ENCODE measurements at places on chromosomes 4 and X.

DNA sequence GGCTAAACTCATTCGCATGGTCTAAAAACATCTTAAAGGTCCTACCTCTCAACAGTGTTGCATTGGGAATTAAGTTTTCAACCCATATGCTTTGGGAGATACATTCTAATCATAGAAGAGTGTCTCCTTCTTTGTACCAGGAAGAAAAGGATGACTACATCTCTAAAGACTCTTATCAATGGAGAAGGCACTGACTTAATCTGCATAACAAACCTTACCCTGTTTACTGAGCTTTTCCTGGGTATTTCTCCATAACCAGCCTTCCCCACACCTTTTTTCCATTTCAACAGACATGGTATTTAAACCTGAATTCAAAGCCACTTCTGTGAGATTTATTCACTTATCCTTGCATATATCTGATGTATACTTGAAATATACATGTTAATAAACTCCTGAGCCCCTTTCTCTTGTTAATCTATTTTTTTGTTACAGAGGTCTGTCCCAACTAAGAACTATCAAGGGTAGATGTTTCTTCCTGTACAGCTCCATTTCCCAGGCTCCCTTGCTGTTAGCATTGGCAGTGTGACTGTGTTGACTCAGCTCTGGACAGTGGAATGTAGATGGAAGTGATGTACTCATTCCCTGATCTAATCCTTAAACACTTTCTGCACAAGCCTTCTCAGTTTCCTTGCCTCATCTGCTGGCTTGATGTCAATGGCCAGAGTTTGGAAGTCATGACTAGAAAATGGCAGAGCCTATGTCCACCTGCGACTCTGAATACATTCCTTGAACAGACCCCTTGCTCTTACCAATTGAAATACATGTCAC, 148.9 kb upstream of the CPEB2 start:
- DNase-seq: no peak

DNA sequence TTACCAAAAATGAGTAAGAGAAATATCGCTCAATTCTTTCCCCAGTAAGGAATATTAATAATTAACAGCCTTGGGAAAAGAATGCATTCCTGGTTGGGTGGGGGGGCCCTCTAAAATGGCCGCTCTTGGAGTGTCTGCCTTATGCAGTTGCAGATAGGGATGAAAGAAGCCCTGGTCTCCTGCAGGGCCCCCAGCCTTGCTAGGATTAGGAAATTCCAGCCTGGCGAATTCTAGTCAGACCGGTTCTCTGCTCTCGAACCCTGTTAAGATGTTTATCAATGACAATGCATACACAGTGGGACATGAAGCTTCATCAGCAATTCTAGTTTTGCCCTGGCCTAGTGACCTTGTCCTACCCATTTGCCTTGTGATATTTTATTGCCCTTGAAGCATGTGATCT, 1047.7 kb upstream of the GRID2 start:
- no peak for DNase-seq

- DNase-seq: no peak
Measured at GRCh38 chr4:53537606-53538005, 53.7 kb downstream of the LNX1 start.

DNA sequence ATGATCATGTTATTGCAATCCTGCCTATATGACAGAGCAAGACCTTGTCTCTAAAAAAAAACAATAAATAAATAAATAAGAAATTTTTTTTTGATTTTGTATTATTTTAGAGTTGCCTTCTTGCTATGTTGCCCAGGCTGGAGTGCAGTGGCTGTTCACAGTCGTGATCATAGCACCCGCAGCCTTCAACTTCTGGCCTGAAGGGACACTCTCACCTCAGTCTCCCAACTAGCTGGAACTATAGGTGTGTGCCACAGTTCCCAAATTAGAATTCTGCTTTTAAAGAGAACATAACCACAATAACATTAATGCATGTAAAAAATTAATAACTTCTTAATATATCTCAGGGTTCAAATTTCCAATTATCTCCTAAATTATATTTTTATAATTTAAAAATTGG, 7.8 kb downstream of the YIPF6 start:
- no peak for DNase-seq

- no peak for DNase-seq
Measured at GRCh38 chrX:48933757-48934156, 14.9 kb upstream of the PIM2 start.

DNA sequence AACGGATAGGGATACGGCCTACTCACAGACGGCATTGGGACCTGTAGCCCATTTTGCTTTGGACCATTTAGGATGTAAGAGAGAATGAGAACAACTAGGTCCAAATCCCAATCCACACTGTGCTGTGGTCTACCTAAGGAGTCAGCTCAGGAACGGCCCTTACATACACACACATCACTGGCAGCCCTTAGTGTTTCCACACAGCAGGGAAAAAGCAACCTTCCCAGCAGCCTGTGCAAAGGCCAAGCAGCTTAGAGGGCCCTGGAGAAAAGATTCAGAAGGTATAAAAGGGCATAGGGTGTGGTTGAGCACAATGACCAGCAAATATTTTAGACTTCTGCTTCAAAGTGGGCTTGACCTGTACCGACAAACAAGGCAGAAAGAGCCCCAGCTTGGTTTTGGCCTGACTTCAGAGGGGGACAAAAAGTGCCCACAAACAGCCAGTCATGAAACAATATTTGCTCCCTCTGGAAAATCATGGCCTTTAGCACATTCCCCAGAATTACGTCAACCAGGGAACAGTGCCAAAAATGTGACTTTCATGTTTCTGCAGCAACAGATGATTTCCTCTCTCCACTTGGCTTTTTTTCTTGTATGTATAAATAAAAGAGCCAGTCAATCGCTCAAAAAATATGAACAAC, 359.5 kb upstream of the FGF16 start:
- DNase-seq: no peak

DNA sequence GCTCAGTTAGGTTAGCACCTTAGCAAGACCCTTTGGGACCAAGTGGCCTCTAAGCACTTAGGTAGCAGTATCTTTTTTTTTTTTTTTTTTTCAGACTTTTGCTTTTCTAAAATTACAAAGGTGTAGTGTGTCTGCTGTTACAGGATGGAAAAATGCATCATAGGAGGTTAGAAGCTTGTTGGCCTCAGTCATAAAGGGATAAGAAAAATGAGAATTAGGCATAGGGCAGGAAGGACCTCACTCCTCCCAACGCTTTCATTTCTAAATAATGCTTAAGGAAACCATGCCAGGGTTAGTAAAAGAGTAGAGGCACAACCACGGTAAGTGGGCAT, 148.4 kb upstream of the PLAC1 start:
- no peak for DNase-seq

- DNase-seq: no peak
Measured at GRCh38 chrX:132831336-132831973, 127.0 kb downstream of the HS6ST2 start.

GRCh38 chr4:169810325-169811323, 52.9 kb upstream of the HPF1 start:
- DNase-seq: peak; percentile 47

- DNase-seq: no peak
Measured at GRCh38 chr4:7557456-7557855, 122.7 kb upstream of the PSAPL1 start.

GRCh38 chrX:11138498-11139390, 27.6 kb downstream of the HCCS start:
- DNase-seq: no peak

DNA sequence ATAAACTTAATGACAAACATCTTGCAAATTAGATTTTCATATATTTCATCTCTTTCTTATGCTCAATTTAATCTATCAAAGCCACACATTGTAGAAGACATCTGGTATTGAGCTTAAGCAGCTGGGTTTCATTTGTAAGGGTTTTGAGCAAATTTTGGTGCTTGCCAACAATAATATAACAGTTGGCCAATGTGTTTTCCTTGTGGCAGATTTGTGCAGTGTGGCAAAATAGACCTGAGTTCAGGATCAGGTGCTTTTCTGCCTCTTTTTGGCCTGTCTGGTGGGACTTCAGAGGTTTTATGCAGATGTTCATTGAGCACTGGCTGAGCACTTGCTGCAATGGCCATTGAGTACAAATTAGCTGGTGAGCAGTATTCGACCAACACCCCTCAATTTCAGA, 301.9 kb downstream of the BMPR1B start:
- no peak for DNase-seq

GRCh38 chr4:86967073-86967472, 32.3 kb downstream of the AFF1 start:
- no peak for DNase-seq

DNA sequence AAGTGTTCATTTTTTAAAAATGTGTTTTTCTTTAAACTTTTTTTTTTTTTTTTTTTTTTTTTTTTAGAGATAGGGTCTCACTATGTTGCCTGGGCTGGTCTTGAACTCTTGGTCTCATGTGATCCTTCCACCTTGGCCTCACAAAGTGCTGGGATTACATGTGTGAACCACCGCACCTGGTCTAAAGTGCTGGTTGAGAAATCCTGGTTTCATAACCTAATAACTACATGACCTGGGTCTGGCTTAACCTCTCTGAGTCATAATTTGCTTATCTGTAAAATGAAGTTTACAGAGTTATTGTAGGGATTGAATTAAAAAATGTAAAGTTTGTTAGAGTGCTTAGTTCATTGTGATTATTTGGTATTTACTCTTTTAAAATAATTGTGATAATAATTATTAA, 5.2 kb downstream of the HSD17B13 start:
- no peak for DNase-seq

DNA sequence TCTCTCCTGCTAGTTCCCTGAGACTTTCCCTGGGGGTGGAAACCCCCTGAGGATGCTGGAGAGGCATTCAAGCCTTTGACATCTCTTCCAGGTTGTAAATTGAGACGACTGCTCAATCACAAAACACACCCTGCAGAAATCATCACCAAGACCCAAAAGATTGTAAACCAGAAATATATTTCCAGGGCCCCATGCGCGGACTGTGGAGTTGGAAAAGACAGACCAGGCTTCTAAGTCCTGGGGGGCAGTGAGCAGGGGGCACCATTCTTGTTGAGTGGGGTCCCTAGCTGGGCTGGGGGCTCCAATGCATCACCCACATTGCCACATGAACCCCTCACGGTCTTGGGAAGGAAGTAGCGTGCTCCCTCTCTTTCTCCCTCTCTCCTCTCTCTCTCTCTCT, 87.9 kb upstream of the C4orf50 start:
- DNase-seq: no peak

- DNase-seq: no peak
Measured at GRCh38 chr4:6019316-6020263, 1.4 kb upstream of the C4orf50 start.

GRCh38 chr4:161197912-161198311, 965.9 kb downstream of the FSTL5 start:
- no peak for DNase-seq

DNA sequence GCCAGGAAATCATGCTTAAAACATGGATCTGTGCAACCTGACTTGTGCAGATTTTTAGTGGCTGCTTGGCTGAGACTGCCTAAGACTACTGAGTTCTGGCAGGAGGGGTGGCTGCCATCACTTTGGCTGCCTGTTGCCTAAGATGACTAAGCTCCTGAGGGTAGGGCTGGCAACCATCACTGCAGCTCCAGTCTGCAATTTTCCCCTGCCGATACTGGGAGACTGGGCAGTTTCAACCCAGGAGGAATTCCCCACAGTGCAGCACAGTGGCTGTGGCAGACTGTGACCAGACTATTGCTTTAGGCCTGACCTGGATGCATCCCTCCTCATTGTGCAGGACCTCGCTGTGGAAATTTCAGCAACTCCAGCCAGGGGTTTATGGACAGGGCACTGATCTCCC, 544.9 kb downstream of the ANKRD50 start:
- DNase-seq: no peak

- no peak for DNase-seq
Measured at GRCh38 chrX:129798888-129799287, 19.1 kb downstream of the SASH3 start.

- DNase-seq: no peak
Measured at GRCh38 chrX:46404774-46405173, 140.4 kb downstream of the ZNF674 start.

- no peak for DNase-seq
Measured at GRCh38 chr4:14303856-14304255, 676.3 kb upstream of the BOD1L1 start.

GRCh38 chrX:123504630-123505270, 228.1 kb downstream of the THOC2 start:
- no peak for DNase-seq

- DNase-seq: no peak
Measured at GRCh38 chrX:122878269-122878668, 305.8 kb upstream of the GRIA3 start.

DNA sequence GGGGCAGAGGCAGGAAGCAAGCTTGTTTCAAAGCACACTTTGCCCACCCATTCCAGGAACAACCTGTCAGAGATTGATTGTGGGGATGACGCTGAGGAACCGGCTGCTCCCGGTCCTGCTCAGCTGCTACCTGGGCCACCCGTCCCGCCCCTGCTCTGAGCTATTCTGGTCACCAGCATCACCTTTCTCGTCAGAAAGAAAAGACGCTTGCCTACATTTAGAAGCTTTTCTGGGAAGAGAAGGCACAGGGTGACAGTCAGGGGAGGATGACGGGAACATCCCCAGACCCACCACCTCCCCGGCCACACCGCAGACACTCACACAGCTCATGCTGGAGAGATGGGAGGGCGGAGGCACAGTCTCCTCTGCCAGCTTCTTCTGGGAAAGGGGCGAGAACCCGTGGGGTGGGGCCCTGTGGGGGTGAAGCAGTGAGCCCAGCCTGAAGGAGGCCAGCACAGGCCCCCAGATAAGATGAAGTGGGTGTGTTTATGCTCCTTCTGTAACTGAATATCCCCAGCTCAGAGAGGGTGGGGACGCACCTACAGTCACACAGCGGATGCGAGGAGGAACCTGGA, 81.8 kb downstream of the CPZ start:
- no peak for DNase-seq

GRCh38 chr4:73869130-73870055, at the start of gene CXCL1:
Gene CXCL1, plus strand, starts transcription at chr4:73869393. Its CDS starts 78 bp downstream, at chr4:73869471.
- DNase-seq: no peak

GRCh38 chrX:1026263-1027015, 186.0 kb downstream of the CRLF2 start:
- DNase-seq: no peak

DNA sequence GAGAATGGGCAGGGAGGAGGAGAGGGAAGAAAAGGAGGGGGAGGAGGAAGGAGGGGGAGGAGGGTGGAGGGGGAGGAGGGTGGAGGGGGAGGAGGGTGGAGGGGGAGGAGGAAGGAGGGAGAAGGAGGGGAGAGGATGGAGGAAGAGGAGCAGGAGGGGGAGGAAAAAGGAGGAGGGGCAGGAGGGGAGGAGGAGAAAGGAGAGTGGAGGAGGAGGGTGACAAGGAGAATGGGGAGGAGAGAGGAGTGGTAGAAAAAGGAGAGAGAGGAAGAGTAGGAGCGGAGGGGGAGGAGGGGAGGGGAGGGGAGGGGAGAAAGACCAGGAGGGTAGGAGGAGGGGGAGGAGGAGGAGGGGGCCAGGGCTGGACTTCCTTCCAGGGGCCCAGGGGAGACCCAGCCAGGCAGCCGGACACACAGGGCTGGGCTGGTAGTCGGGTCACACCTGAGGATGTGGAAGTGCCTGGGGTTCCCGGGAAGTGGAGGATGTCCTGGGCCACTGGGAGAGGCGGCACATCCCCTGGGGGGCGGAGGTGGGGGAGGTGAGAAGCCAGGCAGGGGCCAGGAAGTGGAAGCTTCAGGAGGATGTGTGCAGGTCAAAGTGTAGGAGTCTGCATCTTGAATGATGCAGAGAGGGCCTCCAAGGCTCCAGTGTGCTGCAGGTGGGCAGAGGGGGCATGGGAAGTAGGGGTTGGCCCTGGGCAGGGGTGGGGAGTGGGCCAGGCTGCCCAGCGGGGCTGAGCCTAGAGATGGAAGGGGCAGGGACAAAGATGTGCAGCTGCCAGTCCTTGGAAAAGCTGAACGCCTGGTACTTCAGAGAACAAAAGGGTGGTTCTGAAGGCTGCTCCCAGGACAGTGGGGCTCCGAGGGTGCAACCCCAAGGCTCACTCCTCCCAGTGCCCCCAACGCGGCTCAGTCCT, 18.8 kb downstream of the IL3RA start:
- DNase-seq: no peak

GRCh38 chr4:182385897-182386296, 142.7 kb downstream of the TENM3 start:
- no peak for DNase-seq
